ENCODE measurements at places on chromosomes 5 and 9. TPM values are rescaled to one million over a fixed set of nuclear protein-coding genes. Genes with fewer than 3 reads are reported as not detected.

GRCh38 chr9:137441289-137441934 lies at the start of gene ENTPD8:
ENTPD8 (minus strand) TSS chr9:137441357; CDS start chr9:137438285, 3,072 bp downstream.
- no peak for DNase-seq

PCDHGA7 gene
- total RNA-seq: 8.2 TPM

UGT3A1 gene
- not detected for total RNA-seq

ZNF366 gene
- total RNA-seq: 1.8 TPM

DBH gene
- not detected for total RNA-seq

DNA sequence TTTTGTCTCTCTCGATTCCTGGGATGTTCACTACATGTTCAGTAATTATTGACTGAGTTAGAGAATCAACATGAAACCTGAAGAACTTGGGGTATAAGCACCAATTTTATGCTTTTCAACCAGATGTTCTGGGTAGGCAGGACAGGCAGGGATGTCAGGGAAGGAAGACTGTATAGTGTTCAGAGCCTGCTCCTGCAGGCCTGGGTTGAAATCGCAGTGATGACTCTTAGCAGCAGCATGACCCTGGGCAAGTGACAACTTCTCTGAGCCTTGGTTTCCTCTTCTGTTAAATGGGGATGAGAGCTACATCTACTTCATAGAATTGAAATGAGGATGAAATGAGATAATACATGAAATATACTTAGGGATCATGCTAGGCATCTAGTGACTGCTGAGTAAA lies 29.7 kb upstream of the PANK3 start:
- no peak for DNase-seq

- DNase-seq: no peak
Measured at GRCh38 chr9:108477529-108478006, 378.2 kb downstream of the ACTL7B start.

DNA sequence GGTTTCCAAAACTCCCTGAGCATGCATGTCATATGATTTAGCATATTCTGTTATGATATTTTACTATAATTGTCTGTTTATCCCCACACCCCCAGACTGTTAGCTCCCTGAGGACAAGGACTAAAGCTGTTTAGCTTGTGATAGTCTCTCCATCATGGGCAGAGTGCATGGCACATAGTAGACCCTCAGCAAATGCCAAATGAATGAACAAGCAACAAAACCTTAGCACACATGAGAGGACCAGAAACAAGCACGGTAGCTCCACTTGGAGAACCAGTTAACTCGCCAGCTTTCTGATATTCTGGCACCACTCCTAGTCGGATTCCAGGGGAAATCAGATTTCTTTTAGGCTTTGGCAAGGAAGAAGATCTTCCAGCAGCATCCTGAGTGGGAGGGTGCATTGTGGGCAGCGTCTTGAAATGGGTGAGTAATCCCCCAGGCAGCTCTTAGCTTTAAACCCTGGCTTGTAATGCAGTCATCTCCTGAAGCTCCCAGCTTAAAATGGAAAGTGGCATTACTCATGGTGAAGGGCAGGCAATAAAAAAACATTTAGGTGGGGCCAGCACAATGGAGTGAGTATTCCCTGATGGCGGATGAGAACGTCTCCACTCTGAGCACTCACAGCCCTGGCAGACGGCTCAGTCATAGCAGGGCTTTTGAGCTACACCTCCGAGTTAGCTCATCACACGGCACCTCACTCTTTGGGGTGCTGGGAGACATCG lies 41.1 kb downstream of the FGF1 start:
- DNase-seq: peak; percentile 75

GRCh38 chr5:27402828-27403227 lies 364.4 kb upstream of the CDH9 start:
- no peak for DNase-seq

- DNase-seq: no peak
Measured at GRCh38 chr9:127520941-127521918, 69.9 kb downstream of the LRSAM1 start.

CLINT1 gene
- total RNA-seq: 88.1 TPM

- DNase-seq: no peak
Measured at GRCh38 chr9:134914501-134914834, 3.2 kb downstream of the FCN1 start.

DNA sequence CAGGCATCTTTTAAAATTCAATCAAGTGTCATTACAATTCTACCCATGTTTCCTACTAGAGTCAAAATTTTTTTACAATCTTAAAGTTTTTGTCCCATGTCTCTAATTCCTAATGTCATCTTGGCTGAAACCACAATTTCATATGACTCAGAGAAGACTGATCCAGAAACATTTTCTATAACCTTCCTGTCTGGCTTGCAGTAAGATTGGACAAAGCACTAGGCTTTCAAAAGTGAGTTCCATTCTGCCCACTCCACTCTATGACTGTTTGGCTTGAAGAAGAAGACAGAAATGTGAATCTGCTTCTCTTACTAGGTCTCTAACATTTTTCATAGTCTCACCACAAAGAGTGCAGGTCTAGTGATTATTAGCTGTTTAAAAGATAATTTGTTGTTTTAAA lies 88.8 kb downstream of the NR3C1 start:
- no peak for DNase-seq

GRCh38 chr9:9319007-9319406 lies 1293.8 kb downstream of the PTPRD start:
- no peak for DNase-seq

CACNA1B gene
- 0.71 TPM for total RNA-seq

DNA sequence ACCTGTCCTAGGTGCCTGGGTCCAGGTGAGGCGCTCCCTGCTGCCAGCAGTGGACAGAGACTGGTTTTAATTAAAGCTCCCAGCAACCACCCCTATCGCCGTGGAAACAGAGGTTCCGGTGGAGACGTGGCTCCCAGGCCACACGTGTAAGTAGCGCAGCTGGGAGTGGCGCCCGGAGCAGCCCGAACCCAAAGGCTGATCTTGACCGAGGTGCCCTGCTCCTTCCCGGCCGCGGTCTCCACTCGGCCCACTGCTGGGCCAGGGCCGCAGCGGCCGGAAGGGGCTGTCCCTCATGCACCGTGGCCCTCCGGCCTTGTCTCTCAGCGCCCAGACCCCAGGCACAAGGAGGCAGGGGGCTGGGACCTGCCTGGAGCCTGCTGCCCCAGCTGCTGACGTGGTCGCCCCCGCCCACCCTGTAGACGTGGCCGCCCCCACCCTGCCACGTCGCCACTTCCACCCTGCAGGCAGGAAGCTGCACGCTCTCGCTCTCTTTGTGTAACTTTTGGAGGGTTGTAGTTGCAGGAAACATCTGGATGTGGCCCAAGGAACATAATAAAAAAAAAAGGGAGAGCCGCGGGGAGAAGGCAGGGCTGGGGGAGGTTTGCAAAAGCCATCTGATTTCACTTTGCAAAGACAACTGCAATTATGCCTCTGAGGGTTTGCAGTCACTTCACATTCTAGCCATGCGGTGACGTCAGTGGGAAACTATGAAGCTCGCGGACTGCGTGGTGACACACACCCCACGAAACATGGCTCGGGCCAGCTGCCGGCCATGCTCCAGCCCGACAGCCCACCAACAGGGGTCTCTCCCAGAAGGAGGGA lies 129.9 kb downstream of the RXRA start:
- DNase-seq: peak; percentile 96

PCDHA11 gene
- total RNA-seq: 0.55 TPM

CERCAM gene
- 19.8 TPM for total RNA-seq

RAD23B gene
- 61.9 TPM for total RNA-seq

CATSPER3 gene
- not detected for total RNA-seq

GRCh38 chr9:14279671-14280070 lies 34.3 kb downstream of the NFIB start:
- DNase-seq: no peak

IL13 gene
- not detected for total RNA-seq

GMCL2 gene
- not detected for total RNA-seq

DNA sequence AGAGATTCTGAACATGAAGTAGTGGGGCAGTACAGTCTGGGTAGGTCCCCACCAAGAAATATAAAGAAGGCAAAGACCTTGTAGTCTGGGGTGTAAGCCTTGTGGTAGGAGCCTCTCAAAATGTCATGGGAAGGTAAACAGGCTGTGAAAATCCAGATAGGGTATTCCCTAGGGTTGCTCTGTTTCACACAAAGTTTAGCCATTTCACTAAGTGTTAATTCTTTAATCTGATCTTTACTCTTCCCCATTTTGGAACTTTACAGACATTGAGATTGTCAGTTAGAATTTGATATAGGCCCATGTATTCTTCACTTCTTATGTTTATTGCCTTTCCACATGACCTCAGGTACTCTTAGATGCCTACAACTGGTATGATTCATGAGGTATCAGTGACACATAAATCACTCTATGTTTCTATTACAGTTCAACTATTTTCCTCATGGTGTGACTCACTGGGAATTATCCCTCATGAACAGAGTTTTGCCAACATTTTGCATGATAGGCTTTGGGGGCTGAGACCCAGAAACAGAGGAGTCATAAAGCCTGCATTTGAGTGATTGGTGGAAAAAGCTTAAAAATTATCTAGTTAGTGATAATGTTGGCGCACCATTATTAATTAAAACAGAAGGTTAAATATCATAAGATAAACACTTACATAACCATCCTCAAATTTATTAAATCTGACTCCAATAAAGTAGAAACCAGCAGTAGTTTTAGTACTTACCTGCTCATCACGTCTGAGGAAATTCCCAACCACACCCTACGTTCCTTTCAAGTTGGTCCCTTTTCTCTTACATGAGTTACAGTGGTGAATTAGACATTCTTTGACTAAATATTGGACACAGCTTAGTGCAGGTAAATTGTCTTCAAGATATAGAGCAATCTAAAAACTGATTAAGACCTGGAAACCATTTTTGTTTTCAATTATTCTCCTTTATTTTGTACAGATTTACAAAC lies 399.8 kb upstream of the MEF2C start:
- DNase-seq: no peak

DNA sequence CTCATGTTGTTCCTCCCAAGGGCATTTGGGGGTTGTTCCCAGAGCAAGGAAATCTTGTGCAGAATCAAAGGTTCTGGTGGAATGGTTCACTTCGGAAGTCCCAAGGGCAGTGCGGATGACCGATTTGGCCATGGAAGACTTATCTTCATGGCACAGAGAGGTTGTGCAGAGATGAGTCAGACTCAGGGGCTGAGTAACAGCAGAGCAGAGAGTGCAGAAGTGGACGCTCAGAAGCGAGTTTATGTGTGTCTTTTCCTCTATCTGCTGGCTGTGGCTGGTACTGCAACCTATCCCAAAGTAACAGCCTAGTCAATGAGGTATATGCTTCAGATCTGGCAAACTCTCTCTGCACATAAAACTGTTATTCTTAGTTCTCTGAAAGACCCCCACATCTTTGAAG lies 118.1 kb downstream of the DPYSL3 start:
- peak; percentile 78 for DNase-seq

DNA sequence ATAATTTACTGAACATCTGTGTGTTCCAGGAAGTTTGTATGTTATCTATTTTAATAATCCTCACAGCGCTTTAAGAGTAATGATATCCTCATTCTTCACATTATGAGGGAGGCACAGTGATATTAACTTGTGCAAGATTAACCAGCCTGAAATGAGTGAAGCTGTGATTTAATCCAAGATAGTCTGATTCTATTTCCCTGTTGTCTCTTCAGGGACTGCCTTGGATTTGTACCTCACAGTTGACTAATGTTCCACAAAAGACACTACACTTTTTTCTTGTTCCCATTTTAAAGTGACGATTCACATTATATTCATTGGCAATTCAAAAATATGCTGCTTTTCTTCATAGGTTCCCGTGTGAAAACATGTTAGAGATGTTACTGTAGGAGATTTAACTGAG lies 125.3 kb upstream of the GNA14 start:
- DNase-seq: no peak

LRRC14B gene
- total RNA-seq: 0.66 TPM

GRCh38 chr9:137488327-137488653 lies 29.2 kb upstream of the NSMF start:
- DNase-seq: peak; percentile 68

DNA sequence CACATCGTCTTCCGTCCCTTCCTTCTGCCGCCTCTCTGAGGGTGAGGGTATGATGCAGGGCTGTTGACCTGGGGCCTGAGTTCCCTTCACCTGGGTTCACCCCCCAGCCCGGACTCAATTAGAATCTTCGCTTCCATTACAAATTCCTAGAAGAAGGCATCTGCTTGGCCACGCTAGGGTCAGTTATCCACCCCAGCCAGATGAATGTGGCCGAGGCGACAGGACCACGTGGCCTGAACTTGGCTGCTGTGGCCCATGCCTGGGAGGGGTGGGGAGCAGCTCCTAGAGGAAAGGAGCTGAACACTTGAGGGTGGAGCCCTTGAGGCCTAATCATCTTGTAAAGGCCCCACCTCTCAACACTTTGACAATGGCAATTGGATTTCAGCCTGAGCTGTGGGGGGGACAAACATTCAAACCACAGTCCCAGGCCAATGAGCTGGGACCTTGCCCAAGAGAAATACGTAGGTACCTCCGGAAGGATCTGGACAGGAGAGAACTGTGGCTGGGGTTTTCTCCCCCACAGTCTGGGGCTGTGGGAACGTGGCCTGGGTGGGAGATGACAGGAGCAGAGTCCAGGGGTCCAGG lies 90.6 kb upstream of the ADAMTS2 start:
- peak; percentile 41 for DNase-seq

- DNase-seq: no peak
Measured at GRCh38 chr9:3608011-3608410, 82.2 kb upstream of the RFX3 start.

- no peak for DNase-seq
Measured at GRCh38 chr5:149212198-149212951, 59.3 kb upstream of the AFAP1L1 start.

DNA sequence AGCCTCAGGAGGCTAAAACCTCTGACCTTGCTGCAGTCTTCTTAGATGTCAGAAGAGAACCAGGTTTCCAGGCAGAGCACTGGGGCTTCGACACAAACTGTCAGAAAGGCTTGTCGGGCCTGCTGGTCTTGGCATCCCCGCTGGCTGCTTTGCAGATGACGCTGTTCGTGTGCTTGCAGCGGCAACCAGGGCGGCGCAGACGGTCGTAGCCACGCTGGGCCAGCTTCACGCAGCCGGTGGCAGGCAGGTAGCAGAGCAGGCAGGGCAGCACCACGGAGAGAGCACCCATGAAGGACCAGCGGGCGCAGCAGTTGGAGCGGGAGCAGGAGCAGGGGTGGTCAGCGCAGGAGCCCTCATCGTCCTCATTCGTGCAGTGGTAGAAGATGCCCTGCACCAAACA lies 10.7 kb downstream of the SPRY4 start:
- DNase-seq: no peak

- DNase-seq: no peak
Measured at GRCh38 chr5:45093377-45093776, 284.6 kb downstream of the MRPS30 start.

Data from sigmoid colon (tissue), 7 donors.